ENCODE measurements at places on chromosomes 2 and 18.
A peak's percentile ranks its signal among the peaks of the same experiment; 100 is the strongest.

- DNase-seq, result peak; percentile 65
Measured at GRCh38 chr2:74845217-74845751, 11.4 kb downstream of the HK2 start.

- no peak for DNase-seq
Measured at GRCh38 chr2:191258996-191259395, 13.8 kb downstream of the MYO1B start.

- no peak for DNase-seq
Measured at GRCh38 chr2:6078414-6078813, 386.2 kb downstream of the SOX11 start.

DNA sequence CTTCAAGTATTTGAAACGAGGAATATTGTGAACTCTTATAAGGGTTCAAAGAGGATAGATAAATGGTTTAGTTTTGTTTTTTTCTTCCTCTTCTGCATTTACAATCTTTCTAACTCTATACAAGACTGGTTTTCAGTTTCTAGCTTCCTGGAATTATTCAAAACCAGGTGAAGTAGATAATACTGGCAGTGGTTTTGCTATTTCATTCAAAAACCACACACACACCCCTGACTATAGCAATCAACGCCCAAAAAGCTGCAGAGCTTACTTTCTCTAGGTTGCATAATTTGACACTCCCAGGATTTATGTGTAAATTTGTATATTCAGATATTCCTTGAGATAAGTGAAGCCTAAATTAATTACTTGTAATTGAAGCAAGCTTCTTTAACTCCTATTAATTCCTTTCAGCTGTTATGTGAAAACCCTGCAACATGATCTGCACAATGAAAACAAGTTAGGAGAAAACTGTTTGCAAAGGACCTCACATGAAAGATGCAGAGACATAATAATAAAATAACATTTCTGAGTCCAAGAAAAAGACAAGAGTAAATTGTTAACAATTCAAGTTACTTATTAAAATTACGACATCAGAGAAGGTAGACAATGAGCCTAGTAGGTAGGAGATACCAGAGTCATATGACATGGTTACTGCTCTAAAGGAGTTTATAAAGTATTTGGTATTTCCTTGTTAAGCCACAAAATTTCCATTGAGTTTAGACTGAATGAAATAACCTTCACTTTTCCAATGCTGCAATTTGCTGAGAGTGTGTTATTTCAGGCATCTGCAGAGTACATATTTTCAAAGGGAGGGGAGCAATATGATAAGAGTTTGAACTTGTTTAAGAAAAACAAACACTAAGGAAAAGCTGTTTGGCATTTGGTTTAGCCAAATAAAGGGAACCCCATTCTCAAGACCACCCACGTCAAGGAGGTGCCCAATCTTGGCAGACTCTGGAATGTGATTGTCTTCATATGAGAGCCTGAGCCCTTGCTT, 1.6 kb upstream of the NFE2L2 start:
- DNase-seq, result no peak

DNA sequence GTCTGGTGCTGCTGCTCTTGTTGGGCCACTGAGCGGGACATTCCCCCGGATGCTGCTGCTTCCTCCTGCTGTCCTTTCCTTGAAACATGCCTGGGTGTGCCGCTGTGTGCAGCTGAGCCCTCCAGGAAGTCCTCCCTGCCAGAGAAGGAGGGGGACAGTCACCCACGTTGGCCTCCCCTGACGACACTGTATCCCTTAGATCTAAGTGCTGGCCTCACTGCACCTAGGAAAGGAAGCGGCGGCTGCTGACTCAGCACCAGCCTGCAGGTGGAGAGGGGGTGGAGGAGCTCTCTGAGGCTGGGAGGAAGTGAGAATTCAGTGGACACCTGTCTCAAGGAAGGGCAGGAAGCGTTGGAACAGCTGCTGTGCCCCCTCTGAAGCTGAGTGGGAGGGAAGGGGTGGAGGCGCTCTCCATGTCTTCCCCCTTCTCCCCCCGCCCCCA, 239.8 kb downstream of the HAUS1 start:
- peak; percentile 79 for DNase-seq

GRCh38 chr18:519019-519879, 18.7 kb upstream of the COLEC12 start:
- peak; percentile 16 for DNase-seq

DNA sequence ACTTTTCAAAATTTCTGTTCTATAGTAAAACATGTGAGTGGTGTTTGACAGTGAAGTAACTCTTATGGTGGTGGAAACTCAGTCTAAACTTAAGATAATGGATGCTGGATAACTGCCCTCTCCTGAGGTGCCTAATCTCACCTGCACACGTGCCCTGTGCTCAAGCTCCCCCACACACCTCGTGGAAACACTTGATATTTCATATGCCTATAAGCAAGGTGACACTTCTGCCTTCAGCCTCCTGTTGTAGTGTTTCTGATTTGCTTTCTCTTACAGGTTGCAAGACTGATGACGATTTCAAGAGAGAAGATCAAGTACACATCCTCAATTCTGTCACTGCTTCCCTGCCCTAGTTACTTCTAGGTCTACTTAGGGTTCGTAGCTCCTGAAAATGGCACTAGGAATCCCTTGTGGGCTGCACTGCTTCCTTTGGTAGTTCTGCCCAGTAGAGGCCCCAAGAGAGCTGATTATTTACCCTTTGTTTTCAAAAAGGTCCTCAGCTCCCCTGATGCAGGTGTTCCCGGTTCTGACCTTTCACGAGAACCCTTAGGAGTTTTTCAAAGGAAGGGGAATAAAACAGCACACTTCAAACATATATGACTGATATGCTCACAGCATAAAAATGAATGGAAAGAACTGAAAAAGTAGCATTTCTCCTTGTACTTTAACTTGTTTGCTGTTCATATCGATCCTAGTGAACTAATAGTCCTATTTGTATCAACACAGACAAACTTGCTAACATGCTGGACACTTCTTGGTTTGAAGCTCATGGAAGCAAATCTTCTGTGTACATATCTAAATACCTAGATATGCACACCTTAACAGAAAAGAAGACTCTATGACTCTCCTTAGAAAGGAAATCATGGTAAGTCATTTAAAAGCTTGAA, 6.7 kb downstream of the CAVIN2 start:
- no peak for DNase-seq

DNA sequence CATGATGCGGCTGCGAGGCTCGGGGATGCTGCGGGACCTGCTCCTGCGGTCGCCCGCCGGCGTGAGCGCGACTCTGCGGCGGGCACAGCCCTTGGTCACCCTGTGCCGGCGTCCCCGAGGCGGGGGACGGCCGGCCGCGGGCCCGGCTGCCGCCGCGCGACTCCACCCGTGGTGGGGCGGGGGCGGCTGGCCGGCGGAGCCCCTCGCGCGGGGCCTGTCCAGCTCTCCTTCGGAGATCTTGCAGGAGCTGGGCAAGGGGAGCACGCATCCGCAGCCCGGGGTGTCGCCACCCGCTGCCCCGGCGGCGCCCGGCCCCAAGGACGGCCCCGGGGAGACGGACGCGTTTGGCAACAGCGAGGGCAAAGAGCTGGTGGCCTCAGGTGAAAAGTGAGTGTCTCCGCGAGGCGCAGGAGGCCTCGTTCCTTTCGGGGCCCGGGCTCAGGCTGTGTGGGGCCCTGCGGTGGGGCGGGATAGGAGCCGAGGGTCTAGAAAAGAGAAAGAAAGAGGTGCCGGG, 520 bp downstream of the GLS start:
- DNase-seq, result no peak

- DNase-seq, result no peak
Measured at GRCh38 chr18:36514778-36515177, 217.3 kb downstream of the FHOD3 start.

DNA sequence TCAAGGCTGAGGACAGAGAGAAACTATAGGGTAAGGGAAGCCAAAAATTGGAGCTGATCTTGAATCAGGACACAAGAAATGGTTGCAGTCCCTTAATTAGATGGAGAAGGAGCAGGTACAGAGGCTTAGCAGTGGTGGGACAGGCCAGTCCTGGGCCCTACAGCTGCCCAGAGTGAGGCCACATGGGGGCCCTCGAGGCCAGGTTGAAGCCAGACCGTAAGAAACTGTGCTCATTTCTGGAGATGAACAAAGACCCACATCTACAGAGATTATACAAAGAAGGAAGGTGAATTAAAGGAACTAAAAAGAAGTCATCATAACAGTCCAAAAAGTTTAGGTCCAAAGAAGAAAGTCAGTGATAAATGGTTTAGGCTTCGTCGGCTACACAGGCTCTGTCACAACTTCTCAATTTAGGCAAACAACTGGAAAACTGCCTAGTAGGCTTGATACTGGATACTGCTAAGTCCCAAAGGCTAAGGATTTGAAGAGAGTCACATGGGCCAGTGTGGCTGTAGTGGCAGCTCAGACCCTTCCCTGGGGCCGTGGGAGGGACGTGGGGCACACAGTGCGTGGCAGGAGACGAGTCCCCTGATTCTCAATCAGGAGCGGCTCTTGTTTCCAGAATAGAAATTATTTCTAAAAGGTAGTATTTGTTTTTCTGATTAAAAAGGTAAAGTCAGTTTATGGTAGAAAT, 50.4 kb upstream of the CNGA3 start:
- no peak for DNase-seq

GRCh38 chr2:200179151-200179550, 127.3 kb upstream of the SPATS2L start:
- DNase-seq, result no peak

Data from activated CD4-positive, alpha-beta memory T cell treated with anti-CD3 and anti-CD28 coated beads for 36 hours (primary cell).